NCI-H1436 treated with DMSO at 0.1 percent for 48 hours (cell line): ENCODE measurements at places on chromosomes 13 and 19.

DNA sequence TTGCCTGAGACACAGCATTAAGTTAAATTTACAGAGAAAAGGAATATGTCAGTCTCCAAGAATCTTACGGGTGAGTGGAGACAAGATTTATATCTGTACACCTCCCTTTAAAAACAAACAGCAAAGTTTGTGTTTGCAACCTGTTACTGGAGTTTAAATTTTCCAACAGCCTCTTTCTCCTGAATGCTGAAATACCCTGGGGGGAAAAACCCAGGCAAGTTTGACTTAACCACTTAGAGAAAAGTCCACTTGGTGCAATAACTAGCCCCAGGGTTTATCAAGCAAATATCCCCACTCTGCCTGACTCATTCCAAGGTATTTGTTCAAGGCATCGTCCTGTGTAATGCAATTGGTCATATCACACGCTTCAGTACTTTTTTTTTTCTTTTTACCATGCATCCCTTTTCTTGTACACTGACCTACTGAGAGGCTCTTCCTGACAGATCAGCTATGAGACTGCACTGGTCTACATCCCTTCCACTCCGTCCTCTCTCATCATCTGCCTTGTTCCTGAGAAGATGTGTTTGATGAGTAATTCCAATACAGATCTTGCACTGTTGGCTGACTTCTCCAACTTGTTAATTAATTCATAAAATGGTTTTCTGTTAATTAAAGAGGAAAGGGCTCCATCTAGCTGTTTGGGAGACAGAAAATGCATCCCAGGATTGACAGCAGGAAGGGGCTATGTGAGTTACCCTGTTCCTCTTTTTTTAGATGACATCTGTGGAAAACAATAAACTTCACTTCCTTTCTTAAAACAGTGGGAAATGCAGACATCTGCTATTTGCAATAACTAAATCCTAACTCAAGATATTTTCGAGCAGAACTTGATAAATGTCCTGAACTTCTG, 212.5 kb upstream of the IRS2 start:
- no peak for DNase-seq

DNA sequence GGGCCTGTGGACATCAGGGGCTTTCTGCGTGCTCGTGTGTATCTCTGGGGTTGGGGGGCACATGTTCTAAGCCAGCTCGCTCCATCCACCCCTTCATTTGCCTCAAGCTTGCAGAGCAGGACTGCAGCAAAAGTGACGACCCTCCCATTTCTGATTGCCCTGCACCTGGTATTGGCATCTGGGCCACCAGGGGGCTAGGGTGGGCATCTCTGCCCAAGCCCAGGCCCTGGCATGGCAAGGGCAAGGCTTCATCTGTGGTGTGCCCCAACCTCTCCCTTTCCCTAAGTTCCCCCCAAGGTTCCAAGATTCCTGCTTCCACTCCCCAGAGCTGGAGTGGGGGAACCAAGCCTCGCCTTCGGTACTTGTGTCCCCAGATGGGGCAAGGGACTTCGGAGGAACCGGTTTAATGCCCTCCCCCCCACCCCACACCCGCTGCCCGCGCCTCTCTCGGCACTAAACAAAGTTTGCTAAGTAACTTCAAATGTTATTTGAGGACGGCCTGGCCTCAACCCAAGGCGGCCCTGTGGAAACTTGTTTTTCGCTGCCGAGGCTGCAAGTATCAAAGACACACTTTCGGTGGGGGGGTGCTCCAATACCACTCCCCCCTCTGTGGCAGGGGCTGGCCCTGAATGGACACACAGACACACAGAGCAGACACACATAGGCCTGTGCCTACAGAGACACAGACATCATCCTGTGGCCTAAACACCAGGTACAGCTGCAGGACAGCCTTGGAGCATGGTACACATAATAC, 12.2 kb downstream of the NFIX start:
- no peak for DNase-seq

- DNase-seq, result no peak
Measured at GRCh38 chr19:21750586-21751128, 16.7 kb downstream of the ZNF100 start.

DNA sequence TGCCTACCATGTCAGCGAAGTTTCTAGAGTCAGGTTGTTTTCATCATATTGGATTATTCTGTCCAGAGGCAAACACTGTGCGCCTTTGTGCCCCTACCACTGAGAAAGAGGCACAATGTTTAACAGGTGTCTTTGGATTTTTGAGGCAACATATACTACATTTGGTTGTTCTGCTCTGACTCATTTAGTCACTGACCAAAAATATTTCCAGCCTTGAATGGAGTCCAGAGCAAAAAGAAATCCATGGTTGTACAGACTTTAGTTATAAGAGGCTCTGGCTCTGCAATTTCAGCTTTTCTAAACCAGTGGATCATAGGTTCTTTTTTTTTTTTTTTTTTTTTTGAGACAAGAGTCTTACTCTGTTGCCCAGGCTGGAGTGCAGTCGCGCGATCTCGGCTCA, 35.7 kb downstream of the LACC1 start:
- DNase-seq, result no peak

GRCh38 chr13:98838776-98839175, 86.3 kb upstream of the SLC15A1 start:
- DNase-seq, result no peak

- DNase-seq, result no peak
Measured at GRCh38 chr19:46722421-46723022, 5.6 kb upstream of the PRKD2 start.

- no peak for DNase-seq
Measured at GRCh38 chr19:16896146-16897028, 7.6 kb downstream of the F2RL3 start.
